ENCODE measurements at places on chromosomes 12 and 14.

- peak; percentile 13 for DNase-seq
These were observed 1.5 kb downstream of the KIF21A start for GRCh38 chr12:39441189-39441962.

DNA sequence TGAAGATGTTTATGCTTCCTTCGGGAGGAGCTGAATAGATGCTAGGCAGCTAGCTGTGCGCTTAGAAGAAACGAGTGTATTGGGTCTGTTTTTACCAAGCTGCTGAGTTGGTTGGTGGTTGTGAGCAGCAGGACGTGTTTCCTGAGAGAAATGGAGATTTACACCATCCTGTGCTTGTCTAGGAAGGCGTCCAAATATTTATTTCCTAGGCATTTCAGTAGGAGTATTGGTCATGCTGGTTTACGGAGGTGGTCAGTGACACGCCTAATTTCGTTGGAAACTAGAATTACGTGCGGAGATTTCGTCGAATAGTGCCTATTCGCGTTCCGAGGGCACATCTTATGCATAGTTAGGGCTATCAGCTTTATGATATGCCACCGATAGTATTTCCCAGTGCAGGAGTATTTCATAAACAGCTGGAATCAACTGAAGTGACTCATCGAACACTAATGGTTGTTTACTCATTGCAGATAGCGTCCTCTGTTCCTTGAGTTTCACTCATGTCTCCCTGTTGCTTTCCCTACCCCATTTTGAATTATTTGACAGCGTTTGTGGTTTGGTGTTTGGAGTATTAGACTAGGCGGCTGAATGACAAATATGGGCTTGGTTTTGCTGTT, 780 bp downstream of the TBC1D15 start:
- DNase-seq = no peak

- no peak for DNase-seq
These were observed 16.9 kb downstream of the TAOK3 start for GRCh38 chr12:118355843-118356242.

DNA sequence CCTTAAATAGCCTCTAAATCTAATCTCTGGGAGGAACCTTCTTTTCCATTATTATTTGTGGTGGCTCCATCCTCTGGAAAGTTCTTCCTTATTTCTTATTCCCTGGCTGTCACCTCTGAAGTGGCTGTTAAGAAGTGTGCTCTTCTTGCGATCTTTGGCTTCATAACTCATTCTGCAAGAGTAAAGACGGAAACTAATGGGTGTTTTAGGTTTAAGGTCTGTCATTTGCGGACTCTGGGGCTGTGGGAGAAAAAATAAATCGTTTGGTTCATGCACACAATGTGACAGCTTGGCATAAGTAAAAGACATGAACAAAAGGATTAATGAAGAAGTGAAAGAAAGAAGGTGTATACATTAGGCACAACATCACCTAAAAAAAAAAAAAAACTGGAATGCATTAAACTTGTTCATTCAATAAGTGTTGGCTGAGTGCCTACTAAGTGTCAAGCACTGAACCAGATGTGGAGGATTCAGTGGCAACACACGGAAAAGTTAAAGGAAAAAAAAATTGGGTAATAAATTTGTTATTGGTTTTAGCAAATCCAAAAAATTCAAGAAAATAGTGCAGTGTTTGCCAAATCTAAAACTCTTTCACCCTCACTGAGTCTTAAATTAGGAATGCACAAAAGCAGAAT, 99.5 kb downstream of the ERGIC2 start:
- DNase-seq = no peak
